ENCODE measurements at places on chromosomes 11 and 22. TPM values are rescaled to one million over a fixed set of nuclear protein-coding genes. Genes with fewer than 3 reads are reported as not detected.

GRCh38 chr22:45429981-45430775 is 16.7 kb downstream of the RIBC2 start:
- no peak for DNase-seq

GRCh38 chr22:36258701-36259614 is 6.0 kb downstream of the APOL1 start:
- no peak for DNase-seq

GRCh38 chr22:25447067-25447685 is 117.3 kb upstream of the GRK3 start:
- no peak for DNase-seq

GRCh38 chr22:32583074-32583682 is 108.6 kb downstream of the FBXO7 start:
- no peak for DNase-seq

GRCh38 chr11:16946477-16947282 is 67.5 kb downstream of the PLEKHA7 start:
- no peak for DNase-seq

- DNase-seq = no peak
Measured at GRCh38 chr22:32142600-32142999, 16.5 kb downstream of the C22orf42 start.

GRCh38 chr22:49753961-49754695 is 73.5 kb downstream of the BRD1 start:
- no peak for DNase-seq

DNA sequence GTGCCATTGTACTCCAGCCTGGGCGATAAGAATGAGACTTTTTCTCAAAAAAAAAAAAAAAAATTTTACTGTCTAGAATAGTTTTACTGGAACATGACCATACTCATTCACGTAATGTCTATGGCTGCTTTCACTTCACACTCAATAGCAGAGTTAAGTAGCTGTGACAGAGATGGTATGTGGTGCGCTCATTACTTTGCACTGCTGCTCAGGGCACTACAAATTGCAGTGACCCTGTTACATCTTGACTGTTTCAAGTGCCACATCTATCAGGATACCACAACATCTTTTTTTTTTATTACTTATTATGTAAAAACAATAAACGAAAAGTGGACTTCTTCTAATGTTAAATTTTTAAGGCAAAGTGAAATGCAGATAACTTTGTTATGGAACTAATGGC is 110.3 kb downstream of the ARHGAP20 start:
- DNase-seq = no peak

DNA sequence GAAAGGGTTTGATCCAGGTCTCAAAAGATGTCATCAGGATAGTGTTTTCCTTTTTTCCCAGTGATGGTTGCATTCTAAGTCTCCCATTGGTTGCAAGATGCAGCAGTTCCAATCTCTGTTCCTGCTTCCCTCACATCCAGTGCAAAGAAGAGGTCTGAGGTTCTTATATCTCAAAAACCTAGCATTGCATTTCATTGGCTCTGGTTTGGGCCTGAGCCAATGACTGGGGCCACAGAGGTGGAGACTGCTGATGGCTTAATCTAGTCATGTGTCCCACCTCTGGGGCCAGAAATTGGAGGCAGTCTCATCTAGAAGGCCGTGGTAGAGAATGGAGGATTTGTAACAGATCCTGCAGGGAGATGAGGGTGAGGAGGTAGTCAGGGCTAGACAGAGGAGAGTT is 13.2 kb upstream of the MICAL2 start:
- DNase-seq = no peak

GRCh38 chr22:48953830-48954229 is 873.8 kb downstream of the BRD1 start:
- no peak for DNase-seq

GRCh38 chr11:126339073-126339862 is 16.2 kb upstream of the ST3GAL4 start:
- no peak for DNase-seq

DNA sequence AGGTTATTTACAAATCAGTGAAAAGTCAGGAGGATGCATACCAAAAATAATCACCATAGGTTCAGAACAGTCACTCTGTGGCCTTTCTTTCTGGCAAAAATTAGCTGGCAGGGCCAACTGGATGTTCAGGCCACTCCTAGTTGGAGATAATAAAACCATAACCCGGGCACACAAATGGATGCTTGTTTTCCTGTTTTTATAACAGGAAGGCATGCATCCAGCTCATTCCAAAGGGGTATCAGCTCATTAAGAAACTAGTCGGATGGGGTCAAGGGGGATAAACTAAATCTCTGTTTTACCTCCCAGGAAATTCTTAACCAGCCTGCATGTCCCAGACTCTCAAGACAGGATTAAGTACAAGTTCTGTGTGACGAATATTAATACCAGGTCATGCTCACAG is 81.0 kb downstream of the FBXO7 start:
- DNase-seq = no peak

DNA sequence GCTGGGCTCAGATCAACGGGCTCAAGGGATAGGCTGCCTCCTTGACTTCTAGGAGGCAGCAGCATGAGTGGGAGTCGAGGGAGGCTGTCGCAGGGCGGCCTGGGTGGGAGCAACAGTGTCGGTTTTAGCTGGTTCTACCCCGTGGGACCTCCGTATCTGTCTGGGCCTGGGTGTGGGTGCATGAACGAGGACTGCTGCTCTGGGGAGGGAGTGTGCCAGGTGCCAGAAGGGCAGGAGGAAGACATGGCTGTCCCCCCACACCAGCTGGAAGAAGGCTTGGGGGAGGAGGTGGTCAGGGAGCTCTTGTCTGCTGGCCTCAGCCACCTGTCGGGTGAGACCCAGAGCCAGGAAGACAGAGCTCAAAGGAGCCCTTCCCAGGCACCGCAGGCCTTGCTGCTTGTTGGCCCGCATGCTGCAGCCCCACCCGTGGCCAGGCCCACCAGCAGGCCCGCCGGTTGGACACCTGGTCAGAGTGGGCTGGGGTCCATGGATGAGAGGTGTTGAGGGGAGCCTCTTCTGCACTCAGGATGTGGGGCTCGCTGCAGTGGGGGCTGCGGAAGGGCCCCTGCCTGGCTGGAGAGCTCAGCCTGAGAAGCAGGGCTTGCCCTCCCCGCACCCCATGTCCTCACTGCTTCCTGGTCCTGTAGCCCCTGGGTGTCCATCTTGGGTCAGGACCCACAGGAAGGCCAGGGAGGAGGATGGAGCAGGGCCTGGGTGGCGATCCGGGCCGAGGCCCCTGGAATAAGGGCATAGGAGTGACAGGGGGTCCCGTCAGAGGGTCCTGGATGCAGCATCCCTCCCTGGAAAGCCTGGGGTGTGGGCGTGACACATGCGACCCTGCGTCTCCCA is 3.4 kb downstream of the CEND1 start:
- DNase-seq = no peak

DNA sequence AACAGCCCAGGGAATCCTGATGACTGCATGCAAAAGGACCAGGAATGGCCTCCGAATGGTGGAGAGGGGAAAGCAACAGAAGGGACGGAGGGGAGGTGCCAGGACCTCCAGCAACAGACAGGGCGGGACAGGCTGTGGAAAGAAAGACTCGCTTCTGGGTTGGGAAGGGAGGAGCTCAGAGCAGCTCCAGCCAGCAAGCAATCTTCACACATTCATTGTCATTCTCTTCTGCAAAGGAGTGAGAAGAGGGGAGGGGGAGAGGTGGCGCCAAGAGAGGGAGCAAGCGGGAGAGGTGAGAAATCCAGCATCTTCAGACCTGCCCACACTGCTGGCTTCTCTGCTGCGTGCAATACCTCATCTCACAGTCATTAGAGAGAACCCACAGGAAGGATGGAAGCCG is 509.0 kb downstream of the BUD13 start:
- no peak for DNase-seq

DNA sequence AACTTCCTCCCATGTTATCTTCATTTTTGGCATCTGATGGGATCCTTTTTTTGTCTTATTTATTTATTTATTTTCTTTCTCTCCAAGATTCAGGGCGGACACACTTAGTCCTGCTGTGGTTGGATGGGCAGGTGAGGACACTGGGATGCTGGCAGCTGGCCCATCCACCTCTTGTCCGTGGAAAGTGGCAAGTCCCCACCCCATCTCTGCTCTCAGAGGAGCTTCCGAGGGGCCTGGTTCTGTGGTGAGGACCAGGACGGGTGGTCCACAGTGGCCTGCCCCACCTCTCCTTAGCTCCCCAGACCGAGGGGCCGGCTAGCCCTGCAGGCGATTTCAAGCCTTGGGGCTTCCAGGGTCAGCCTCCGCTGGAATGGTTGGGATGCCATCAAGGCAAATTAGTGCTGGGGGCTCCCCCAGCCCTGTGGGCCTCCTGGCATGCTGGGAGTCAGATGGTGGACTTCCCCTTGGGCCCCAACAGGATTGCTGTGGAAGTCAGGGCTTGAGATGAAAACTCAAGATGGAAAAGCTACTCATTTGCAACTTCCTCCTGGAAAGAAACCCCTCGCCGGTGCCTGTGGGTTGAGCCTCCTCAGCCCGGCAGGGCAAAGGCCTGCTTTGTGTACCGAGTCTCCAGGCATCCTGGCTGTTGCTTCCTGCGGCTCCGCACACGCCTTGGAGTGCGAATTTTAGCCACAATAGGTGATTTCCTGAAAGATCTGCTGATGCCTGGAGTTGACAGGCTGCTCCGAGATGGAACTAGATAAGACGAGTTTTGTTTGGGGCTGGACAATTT is 31.2 kb upstream of the LINC01488 start:
- DNase-seq = no peak

DNA sequence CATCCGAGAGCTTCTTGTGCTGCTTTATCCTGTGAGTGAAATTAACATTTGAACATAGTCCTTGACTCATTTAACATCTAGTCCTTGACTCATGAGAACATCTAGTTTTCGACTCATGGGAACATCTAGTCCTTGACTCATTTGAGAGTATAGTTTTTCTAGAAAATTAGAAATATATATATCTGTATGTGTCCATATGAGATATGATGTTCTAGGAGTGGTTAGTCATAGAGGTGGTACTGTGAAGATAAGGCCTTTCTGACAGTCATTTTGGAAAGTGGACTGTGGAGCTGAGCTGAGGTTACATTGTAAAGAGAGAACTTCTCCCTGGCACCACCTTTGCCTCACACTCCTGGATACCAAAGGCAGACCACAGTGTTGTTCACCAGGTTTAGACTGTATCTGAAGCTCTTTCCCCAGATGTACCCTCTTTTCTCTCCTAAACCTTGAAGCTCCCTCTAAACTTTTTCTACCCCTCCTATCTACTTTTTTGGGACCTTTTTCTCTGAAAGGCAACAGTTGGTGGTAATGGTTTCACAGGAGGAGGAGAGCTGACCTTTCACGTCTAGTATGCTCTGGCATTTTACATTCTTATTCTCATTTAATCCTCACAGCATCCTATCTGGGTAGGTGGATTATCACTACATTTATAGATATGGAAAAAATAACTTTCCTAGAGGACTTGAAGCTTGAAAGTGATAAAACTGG is 67.2 kb downstream of the PPP2R1B start:
- peak; percentile 69 for DNase-seq

DNA sequence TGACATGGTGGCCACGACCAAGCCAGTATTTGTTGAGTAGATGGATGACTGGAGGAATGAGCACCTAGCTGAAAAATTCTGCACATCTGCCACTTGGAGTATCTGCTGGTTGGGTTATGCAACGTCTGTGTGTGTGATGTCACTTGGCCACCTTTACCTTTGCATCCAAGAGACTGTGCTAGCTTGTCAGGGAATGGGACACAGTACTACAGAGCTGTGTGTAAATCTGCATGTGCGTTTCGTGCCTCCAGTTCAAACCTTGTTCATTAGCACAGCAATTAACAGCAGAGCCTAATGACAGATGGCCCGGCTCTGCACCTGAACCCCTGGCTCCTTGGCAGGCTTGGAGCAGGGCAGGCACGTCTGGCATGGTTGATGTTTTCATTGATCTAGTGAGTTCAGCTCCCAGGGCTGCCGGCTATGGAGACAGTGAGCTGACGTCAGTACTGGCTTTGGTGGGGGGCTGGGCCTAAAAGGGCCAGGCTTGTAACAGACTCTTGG is 188.4 kb upstream of the NAV2 start:
- DNase-seq = no peak

DNA sequence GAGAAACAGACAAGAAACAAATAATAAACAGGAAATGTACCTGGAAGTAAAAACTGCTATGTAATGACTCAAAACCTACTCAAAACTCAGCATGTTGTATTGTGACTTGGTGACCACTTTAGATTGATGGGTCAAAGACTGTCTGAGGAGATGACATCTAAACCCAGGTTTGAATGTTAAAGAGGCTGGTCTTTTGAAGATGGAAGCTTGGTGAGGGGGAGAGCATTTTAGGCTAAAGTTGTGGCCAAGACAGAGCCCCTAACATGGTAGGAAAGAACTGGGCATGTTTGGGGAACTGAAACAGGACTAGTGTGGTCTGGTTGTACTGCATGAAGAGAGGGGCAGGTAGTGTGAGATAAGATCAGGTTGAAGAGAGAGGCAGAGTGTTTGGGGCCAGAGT is 85.3 kb upstream of the MYO18B start:
- no peak for DNase-seq

DNA sequence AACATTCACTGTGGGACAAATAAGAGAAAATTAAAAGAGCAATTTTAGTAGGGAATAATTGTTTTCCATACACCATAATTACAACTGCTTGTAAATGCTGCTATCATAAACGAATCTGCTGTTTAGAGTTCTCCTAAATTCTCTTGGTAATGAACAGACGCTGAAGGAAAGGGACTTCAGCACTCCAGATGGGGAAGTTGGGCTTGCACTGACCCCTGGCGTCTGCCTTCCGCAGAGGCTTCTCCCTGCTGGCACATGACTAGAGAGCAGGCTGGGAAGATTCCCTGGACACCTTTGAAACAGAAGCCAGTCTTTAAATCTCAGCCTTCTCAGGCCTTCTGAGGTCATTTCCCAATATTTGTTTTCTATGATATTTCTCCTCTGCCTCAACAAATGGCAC is 84.1 kb downstream of the NXPE2 start:
- peak; percentile 75 for DNase-seq

- peak; percentile 20 for DNase-seq
Measured at GRCh38 chr11:35088226-35088625, 50.7 kb upstream of the CD44 start.

- DNase-seq = no peak
Measured at GRCh38 chr11:12547953-12548650, 126.1 kb upstream of the TEAD1 start.

DNA sequence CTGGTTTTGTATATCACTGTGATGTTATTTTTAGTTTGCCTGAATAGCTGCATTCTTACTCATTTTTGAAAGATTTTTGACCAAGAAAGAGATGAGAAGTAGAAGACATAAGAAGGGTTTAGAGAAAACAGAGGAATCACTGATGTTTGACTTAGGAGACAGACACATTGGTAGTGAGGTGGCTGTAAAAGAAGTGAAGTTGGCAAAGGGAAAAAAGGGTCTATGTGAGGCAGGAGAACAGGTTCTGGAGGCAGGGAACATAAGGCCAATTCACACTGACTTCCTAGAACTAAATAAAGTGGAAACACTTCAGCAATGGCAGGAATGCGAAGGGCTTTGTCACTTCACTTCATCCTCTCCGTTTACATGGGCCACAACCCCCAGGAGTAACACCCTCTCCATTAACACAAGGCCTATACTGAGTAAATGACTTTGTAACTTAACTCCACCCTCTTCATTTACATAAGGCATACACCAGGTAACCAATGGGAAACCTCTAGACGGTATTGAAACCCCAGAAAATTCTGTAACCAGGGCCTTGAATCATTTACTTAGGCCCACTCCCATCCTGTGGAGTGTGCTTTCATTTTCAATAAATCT is 36.5 kb downstream of the CTSC start:
- DNase-seq = no peak

GRCh38 chr11:61690706-61691379 is 10.7 kb downstream of the DAGLA start:
- no peak for DNase-seq

Gene CUL5
- total RNA-seq = 37.5 TPM

Gene VSIG10L2
- total RNA-seq = not detected

Gene POLR2F
- 71.4 TPM for total RNA-seq

Gene SLC17A6
- not detected for total RNA-seq

Gene SMIM35
- not detected for total RNA-seq

Gene TCP11L1
- total RNA-seq = 42.6 TPM

Gene MAPK8IP2
- 0.38 TPM for total RNA-seq

Gene CASP12
- not detected for total RNA-seq

Measured in GM23248 (cell line).